NCI-H2107 (cell line): ENCODE measurements at places on chromosomes 12 and 14.
A peak's percentile ranks its signal among the peaks of the same experiment; 100 is the strongest.

- DNase-seq: no peak
Measured at GRCh38 chr14:104343294-104343625, 204.9 kb downstream of the KIF26A start.

DNA sequence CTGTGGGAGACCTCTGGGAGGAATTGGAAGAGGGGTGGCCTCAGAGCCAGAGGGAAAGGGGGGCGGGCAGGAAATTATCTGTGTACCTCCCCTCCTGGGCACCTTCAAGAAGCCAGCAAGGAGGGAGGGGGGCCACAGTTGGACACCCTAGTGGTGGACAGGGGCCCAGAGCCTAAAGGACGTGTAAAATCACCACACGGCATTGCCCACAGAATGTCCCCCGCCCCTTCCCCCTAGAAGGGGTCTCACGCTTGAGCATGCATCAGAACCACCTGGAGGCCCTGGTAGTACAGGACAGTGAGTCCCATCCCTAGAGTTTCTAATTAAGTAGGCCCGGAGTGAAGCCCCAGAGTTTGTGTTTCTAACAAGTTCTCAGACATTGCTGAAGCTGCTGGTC lies 8.2 kb downstream of the ENDOU start:
- no peak for DNase-seq

GRCh38 chr12:95102916-95103671 lies 29.7 kb upstream of the NR2C1 start:
- DNase-seq: peak; percentile 74

- DNase-seq: peak; percentile 80
Measured at GRCh38 chr12:6272300-6273204, 37.9 kb upstream of the PLEKHG6 start.

DNA sequence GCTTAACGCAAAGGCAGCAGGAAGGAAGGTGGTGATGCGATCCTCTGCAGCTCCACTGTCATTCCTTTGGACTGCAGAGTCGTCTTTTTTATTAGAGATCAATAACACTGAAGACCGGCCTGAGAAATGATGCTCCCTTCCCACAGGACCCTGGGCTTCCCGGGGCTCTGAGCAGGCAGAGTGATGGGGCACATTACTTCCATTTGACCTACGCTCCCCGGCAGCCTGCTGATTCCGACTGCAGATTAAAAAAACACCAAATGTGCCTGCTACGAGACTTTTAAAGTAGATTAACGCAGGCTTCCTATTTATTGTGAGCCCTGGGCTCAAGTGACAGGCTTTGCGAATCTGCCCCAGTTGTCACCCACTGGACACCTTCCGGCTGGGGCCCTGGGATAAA lies 37.5 kb downstream of the KCNA1 start:
- no peak for DNase-seq
